ENCODE measurements at places on chromosomes 4 and X. TPM values are rescaled to one million over a fixed set of nuclear protein-coding genes. Genes with fewer than 3 reads are reported as not detected.

USP17L13 gene
- not detected for total RNA-seq

NXF2 gene
- not detected for total RNA-seq

- no peak for DNase-seq
Observed at GRCh38 chr4:150447356-150447755, 134.6 kb upstream of the MAB21L2 start.

DNA sequence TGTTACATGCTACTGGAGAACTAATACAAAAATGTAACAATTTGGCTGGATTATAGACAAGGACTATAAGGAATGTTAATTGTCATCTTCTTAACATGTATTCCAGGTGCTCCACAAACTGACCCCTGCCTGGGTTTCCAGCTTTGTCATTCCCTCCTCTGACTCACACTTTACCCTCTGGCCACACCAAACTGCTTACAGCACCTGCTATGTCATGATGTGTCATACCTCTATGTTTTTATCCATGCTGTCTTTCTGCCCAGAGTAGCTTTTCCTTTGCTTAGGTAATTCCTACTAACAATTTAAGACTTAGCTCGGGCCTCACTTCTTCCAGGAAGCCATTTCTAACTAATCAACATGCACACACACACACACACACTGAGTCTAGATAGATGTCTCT is 14.0 kb upstream of the SHROOM4 start:
- DNase-seq: no peak

GRCh38 chr4:145945431-145946155 is 7.0 kb upstream of the ZNF827 start:
- no peak for DNase-seq
